ENCODE measurements at places on chromosomes 2 and 18. TPM values are rescaled to one million over a fixed set of nuclear protein-coding genes. Genes with fewer than 3 reads are reported as not detected.

The REG3G gene
- total RNA-seq, result not detected

DNA sequence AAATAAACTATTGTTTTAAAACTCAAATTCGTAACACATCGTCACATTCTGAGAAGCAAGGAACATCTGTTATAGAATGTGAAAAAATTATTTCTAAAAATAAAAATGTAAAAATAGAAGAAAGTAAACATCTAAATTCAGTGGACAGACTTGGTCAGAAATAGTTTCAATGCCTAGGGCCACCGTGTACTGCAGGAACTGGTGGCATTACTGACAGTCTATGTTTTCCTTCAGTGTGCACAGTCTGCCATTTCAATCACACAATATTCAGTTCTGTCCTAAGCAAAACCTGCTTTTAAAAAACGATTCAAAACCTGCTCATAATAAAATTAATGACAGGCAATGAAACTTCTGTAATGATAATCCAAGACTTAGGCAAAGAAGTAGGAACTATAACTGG is 190.1 kb downstream of the ERBB4 start:
- no peak for DNase-seq

DNA sequence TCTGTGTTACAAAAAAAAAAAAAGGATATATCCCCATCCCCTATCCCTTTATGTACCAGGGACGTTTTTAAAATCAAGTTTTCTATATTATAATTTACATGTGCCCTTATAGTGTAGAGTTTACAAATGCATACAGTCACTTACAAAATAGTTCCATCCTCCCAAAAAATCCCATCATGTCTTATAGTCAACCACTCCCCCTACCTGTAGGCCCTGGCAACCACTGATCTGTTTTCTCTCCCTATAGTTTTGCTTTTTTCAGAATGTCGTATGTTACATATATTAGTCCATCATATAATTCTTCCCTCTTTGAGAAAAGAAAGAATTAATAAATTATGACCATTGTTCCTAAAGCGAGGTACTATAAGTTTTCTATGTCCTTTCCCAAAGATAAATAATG is 17.8 kb downstream of the CFAP210 start:
- DNase-seq, result peak; percentile 26

DNA sequence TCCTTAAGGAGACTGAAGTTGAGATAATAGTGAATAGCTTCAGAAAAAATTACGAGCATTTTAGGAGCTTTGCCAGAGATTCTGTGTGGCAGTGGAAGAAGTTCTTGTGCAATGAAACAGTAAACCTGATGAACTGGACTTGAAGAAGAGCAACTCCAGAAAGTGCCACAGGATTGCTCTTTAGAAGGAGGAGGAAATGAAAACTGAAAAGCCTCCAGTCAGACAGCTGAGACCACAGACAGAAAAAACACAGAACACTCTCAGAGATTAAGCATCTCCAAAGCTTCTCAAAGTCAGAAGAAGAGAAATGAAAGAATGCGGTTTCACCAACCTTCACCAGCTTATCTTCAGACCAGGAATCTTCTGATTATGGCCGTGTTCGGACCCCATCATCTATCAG is 329.7 kb upstream of the CNTNAP5 start:
- DNase-seq, result peak; percentile 12

The CYBRD1 gene
- 1.7 TPM for total RNA-seq

DNA sequence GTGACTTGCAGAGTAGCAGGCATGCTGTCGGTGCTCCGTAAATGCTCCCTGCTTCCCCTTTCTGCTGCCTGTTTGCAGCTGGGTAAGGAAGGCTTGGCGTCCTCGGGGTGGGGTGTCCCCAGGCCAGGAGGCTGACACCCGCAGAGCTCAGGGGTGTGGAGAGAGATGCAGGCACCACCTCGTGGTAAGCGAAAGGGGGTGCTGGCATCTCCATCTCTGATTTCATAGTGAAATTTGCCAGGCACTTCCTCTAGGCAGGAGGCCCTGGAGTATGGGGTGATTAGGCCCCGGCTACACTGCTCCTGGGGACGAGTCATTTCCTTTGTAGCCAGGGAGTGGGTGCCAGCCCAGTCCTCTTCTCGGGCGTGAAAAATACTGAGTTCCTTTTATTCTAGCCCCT is 160.4 kb downstream of the KLHL29 start:
- DNase-seq, result no peak

DNA sequence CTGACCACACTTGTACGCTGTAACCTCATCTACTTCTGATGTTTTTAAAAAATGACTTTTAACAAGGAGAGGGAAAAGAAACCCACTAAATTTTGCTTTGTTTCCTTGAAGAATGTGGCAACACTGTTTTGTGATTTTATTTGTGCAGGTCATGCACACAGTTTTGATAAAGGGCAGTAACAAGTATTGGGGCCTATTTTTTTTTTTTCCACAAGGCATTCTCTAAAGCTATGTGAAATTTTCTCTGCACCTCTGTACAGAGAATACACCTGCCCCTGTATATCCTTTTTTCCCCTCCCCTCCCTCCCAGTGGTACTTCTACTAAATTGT is 2.1 kb downstream of the RHOB start:
- DNase-seq, result no peak

The PCARE gene
- total RNA-seq, result not detected

DNA sequence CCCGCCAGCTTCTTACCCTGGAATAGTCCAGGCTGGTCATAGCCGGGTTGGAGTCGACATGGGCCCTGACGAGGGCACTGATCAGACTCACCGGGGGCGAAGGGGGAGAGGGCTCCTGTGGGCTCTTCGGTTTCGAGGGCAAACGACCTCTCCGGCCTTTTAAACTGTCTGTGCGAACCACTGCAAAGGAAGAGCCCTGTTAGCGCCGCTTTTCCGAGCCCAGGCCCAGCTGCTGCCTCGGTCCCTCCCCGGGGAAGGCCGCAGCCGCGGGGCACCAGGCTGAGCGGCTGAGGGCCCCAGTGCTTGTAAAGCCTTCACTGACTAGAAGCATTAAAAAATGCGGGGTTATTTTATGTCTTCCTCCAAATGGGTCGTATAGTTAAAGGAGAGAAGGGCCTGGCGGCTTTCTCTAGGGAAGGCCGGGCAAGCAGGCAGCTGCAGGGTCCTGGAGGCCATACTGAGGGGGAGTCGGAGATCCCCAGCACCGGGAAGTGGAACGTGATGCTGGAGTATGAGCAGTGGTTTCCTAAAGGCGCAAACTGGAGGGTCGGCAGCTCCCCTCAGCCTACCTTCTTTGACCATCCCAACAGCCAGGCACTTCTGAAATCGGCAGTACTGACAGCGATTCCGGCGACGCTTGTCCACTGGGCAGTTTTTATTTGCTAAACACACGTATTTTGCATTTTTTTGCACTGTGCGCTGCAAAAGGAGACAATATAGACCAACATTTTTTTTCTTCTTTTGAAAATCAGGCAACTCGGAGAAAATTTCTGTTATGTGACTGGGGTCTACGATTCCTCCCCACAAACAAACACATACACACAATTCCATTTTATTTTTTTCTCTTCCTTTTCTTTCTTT is 4.5 kb downstream of the NR4A2 start:
- DNase-seq, result no peak

DNA sequence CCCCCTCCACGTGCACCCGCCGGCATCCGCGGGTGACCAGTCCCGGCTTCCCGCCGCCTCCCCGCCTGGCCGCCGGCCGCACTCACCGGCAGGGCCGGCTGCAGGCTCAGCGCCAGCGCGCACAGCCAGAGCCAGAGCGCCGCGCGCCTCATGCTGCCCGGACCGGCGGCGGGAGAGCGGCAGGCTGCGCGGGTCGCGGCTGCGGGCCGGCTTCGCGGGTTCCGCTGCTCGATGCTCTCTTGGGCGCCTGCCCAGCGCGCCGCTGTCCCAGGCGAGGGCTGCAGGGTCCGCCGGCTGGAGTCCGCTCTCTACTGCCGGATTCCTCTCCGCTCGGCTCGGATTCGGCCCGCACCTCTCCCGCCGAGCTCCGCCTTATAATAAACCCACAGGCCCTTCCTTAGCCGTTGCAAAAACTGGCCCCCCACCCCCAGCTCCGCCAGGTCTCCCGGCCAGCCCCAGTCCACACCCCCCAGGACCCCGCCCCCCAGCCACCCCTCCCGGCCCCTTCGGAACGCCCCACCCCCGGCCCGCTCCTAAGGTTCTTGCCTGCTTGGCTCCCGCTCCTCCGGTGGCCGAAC is at the start of gene SDC1:
Gene SDC1, minus strand, starts transcription at position 415 of the 578 bp plus-strand sequence. Its CDS starts 263 bp downstream, at position 152.
- DNase-seq, result peak; percentile 67

DNA sequence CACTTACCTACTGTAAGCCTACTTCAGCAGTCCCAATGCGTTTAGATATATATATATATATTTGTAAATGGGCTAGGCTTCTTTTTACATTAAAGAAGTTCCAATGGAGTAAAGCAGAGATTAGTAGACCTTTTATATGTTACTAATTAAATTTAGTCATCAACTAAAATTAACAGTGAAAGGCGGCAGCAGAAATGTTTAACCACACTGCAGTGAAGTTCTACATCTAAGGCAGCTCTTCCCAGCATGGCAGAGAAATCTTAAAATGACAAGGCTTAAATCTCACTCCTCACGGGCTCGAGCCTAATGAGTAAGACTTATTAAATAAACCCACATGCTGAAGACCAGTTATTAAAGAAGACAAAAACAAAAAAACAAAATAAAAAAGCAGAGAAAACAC is 19.1 kb upstream of the KANSL1L start:
- no peak for DNase-seq

DNA sequence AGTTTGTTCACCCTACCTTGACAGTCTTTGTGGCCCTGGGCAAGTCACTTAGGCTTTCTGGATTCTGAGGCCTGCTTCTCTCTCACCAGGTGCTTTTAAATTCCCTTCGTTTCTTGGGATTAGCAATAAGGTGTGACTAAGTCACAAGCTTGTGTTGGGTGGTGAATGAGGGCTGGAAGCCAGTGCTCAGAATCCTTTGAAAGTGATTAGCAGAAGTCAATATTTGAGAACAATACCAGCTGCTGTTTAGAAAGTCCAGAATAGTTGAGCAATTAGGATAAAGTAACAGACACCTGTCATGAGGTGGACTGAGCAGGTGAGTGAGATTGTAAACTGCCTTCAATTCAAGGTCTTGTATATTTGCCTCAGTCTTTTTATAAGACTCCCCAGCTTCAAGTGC is 19.3 kb upstream of the MGAT5 start:
- no peak for DNase-seq

The ACVR1C gene
- total RNA-seq, result 0.40 TPM

DNA sequence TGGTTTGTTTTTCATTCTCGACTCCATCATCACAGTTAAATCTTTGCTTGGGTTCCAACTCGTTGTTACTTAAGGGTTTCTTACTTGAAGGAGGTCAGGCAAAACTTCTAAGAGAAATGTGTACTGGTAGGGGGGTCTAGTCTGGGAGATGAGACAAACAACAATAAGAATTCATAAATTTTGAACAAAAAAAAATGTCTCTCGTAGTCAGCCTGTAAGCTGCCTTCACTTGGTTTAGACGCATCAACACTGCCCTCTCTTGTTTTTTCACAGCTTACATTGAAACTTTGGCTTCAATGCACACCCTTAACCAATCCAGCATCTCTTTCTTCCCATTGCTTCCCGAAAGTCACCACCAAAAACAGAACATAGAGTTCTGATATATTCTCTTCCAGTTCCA is 576.4 kb upstream of the PIK3C3 start:
- peak; percentile 50 for DNase-seq

GRCh38 chr2:181354626-181355025 is 102.6 kb upstream of the ITGA4 start:
- DNase-seq, result peak; percentile 64

GRCh38 chr2:126635281-126635680 is 20.7 kb upstream of the GYPC start:
- no peak for DNase-seq

DNA sequence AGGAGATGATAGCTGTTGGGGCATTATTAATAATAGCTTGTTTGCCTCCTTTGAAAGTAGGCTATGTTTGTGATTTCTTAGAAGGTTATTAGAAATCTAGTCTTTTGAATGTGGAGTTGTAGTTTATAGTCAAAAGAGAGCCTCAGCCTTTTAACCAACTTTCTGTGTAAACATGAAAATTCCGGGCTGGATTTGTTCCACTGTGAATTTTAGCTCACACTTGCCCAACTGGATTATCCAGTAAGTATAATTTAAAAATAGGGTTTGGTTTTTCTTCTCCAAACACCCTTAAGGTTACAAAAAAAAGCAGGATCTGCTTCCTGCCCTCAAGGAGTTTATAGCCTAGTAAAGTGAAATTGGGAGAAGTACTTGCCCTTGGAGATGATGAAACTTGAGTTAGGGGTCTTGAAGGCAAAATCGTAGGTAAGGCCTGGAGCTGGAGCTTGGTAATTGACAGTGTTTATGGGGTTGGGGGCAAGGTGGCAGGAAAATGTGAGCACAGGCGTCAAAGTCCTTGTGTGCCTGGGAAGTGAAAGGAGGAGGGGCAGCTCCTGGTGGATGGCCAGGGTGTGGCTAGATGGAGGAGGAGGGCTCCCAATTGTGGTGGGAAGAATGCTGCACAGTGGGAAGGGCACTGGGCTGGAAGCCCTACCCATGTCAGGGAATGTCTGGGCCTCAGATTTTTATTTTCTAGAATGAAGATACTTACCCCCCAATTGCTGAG is 21.3 kb downstream of the ITGA6 start:
- peak; percentile 66 for DNase-seq

- no peak for DNase-seq
Observed at GRCh38 chr2:85933753-85934594, 45.2 kb upstream of the ST3GAL5 start.

DNA sequence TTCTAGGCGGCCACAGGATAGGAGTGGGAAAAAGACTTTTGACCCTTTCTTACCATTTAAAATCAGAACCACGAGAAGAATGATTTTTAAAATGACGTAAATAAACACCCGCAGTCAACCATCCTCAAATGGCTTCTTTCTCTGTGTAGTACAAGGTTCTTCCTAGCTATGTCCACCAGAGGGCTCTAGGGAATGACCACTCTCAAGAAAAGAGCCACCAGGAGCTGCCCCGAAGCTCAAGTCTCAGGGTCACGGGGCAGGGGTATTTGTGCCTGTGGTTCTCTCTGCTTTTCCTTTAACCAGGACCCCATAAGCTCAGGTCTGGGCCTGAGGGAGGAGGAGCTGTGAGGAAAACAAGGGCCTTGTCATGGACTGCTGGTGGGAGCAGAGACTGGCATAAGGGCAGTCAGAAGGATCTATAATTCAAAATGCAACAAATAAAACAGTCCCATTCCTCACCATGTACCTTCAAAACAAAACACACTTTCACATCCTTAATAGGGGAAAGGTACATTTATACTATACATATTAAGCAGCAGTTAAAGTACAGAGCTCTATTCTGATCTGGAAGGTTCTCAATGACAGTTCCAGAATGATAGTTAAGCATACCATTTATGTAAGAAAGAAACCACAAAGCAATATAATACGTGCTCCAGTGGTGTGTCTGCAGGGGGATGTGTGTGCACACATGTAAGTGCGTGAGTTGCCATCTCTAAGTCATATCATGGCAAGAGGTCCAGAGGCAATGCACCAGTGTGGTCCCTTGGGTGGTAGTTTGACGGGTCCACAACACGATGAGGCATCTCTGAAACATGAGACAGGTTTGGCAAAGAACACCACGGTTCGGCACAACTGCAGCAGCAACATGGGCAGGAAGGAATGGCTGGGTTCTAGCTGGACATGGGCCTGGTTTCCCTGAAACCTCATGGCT is 18.6 kb downstream of the LYPD1 start:
- peak; percentile 29 for DNase-seq

The NT5C1B gene
- not detected for total RNA-seq

GRCh38 chr2:234395891-234396420 is 100.9 kb downstream of the ARL4C start:
- no peak for DNase-seq

The SH3RF3 gene
- total RNA-seq, result 11.7 TPM

- no peak for DNase-seq
Observed at GRCh38 chr2:44741507-44741906, 200.0 kb upstream of the SIX3 start.

The HOXD8 gene
- total RNA-seq, result 1.9 TPM

Measured in PC-3 (cell line).